ENCODE measurements at places on chromosomes 12 and 14. TPM values are rescaled to one million over a fixed set of nuclear protein-coding genes. Genes with fewer than 3 reads are reported as not detected.

GRCh38 chr12:50032515-50032853 lies 7.2 kb upstream of the RACGAP1 start:
- DNase-seq: no peak

GRCh38 chr14:27026097-27026496 lies 428.3 kb upstream of the NOVA1 start:
- no peak for DNase-seq

GRCh38 chr12:56591126-56591525 lies 39.0 kb downstream of the BAZ2A start:
- DNase-seq: no peak

GRCh38 chr14:90611936-90612335 lies 204.3 kb downstream of the TTC7B start:
- no peak for DNase-seq

DNA sequence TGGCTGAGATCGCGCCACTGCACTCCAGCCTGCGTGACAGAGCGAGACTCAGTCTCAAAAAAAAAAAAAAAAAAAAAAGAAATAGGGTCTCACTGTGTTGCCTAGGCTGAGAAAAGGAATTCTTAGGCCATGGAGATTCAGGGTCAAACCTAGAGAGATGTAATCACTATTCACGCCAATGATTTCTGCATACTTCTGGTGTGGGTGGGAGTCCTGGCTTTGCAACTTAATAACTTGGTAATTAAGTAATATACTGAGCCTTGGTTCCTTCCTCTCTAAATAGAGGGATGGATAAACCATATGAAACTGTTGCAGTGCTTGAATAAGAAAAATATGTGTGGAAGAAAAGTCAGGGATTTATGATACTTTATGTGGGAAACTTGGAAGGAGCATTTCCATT lies 2.7 kb downstream of the ZNF410 start:
- no peak for DNase-seq

GRCh38 chr12:91562476-91562875 lies 379.9 kb upstream of the DCN start:
- no peak for DNase-seq

DNA sequence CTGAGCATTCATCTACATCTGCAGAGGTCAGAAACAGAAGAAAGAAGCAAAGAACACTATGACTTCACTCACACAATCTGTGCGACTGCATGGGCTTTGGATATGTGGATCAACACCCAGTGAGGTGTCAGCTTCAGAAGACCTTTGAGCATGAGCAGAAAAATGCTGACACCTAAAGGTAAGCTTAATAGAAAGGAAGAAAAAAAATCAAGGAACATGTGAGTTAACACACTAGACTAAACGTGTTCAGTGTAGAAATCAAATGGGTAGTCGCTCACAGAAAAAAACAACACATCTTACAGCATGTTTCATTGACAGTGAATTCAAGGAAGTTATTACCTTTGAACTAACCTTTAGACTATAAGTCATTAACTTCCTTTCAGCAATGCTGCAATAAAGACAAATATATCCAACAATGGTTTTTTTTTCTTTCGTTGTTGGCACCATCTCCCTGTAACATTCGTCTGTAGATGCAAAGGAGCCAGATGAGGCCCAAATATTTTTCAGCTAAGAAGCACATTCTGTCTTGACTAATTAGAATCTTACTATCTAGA lies 30.9 kb downstream of the RTRAF start:
- no peak for DNase-seq

- DNase-seq: no peak
Observed at GRCh38 chr12:34294137-34294536, 271.8 kb downstream of the ALG10 start.

- DNase-seq: no peak
Observed at GRCh38 chr12:6204533-6205143, 4.4 kb downstream of the CD9 start.

- no peak for DNase-seq
Observed at GRCh38 chr12:12338527-12339168, 11.4 kb downstream of the MANSC1 start.

GRCh38 chr12:75710361-75711069 lies 199.1 kb upstream of the KRR1 start:
- DNase-seq: no peak

- no peak for DNase-seq
Observed at GRCh38 chr14:101060171-101060601, 156.7 kb upstream of the RTL1 start.

The AKAP5 gene
- 0.87 TPM for total RNA-seq

The ERP27 gene
- total RNA-seq: not detected

The ERC1 gene
- 12.8 TPM for total RNA-seq

The KRT7 gene
- total RNA-seq: 152 TPM
